ENCODE measurements at places on chromosomes 16 and 17.

- DNase-seq, result no peak
These were observed 2.9 kb downstream of the CTRL start for GRCh38 chr16:67928561-67929364.

DNA sequence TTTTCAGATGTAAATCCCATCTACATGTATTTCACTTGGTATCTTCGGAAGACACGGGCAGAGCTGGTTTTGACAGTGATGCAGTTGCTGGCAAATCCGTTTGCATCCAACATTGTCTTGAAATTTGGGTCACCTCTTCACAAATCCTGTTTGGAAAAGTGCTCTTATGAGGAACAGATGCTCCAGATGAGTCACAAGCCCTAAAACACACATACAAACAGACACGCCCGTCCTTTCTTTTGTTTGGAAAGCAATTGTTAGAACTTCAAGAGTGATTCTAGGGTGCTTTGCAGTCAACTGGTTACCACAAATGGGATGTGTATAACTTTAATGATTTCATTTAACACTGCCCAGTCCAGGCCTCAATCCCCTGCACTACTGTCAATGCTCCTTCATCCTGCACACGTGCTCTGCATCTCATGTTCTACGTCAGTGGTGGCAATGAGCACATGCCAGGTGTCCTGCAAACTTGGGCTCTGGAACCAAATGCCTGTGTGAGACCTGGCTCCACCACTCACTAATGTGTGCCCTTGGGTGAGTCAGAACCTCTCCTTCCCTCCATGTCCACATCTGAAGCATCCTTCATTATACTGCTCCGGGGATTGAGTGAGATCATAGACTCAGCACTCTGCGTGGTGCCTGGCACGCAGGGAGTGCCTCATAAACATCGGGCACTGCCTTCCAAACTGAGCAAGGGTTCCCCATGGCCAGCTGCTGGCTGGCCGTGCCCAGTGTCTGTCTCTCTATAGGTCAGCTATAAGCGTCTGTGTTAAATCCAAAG is 19.3 kb upstream of the FOXF1 start:
- no peak for DNase-seq

DNA sequence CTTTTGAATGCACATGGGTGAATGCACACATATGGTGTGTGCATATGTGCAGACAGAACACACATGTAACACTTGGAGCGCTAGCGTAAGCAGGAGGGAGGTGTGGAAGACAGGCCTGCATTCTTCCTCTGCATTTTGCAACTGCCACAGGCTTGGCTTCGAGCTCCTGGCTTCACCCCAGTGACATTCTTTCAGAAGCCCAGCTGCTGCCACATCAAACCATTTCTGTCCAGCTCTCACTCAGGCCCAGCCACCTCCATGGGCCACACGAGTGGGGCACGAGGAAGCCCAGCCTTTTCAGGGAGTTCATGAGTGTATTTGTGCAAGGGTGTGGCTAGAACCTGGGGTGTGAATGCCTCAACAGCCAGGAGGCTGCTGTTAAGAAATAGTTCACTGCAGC is 18.8 kb downstream of the LGALS3BP start:
- DNase-seq, result no peak

DNA sequence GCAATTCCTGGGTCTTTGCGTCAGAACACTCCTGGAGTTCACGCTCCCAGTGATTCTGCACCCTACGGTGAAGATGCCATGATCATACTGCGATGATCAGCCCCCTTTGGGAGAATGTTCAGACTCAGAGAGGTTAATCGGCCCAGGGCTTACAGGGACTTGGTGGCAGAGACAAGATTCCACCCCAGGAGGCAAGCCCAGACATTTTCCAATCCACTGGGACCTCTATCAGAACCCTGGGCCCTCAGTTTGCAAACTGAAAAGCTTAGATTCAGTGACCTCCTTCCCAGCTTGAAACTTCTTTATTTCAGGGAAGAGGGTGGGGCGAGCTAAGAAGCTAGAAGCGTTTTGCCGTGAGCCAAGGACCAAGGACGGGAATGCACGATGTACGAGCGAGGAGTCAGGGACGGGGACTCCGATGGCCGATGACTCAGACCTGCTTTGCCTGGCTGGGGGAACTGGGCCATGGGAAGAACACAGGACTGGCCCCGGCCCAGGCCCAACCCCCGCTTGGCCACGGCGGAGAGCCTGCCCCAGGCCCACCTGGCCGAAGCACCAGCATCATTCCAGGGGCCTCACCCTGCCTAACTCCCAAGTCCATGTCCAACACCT is 34.7 kb downstream of the SOCS3 start:
- DNase-seq, result no peak

- no peak for DNase-seq
These were observed 380.7 kb upstream of the PSMD7 start for GRCh38 chr16:73915935-73916334.

DNA sequence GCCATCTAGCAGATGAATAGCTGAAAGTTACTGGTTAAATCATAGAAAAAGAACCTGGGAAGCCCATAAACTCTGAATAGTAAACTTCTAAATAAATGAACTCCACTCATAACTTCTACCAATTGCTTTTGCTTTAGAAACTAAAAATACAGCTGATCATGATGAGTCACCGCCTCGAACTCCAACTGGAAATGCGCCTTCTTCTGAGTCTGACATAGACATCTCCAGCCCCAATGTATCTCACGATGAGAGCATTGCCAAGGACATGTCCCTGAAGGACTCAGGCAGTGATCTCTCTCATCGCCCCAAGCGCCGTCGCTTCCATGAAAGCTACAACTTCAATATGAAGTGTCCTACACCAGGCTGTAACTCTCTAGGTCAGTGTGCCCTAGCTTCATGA is 9.7 kb downstream of the KAT7 start:
- DNase-seq, result no peak

- no peak for DNase-seq
These were observed 129.5 kb upstream of the SDK2 start for GRCh38 chr17:73773702-73774101.

- no peak for DNase-seq
These were observed 313.3 kb upstream of the XYLT1 start for GRCh38 chr16:17784073-17784472.

DNA sequence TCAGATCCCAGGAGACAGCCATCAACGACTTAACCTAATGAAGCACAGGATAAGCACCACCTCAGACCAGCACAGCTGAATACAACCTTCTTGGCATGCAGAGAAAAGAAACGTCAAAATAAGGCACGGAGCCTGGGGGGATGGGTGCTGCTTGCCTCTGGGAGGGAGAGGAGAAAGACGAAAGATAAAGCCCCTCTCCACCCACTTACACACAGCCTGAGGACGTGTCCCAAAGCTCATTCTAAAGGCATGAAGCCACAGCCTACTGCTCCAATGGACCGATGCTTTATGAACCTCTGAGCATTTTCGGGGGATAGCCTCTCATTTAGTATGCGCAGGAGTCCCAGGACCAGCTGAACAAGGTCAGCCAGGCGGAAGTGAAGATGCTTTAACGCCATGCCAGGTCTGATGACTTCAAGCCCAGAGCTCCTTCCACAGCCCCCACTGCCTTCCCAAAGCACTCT is 31.1 kb downstream of the ST3GAL2 start:
- no peak for DNase-seq

- no peak for DNase-seq
These were observed 163.5 kb upstream of the DYNLRB2 start for GRCh38 chr16:80377096-80377956.
